Glutamatergic neuron (in vitro differentiated cells): ENCODE measurements at places on chromosomes 2 and 18.

- DNase-seq, result no peak
Observed at GRCh38 chr2:212076456-212076855, 462.1 kb downstream of the ERBB4 start.

GRCh38 chr18:48672671-48673340 lies 134.0 kb downstream of the CTIF start:
- peak; percentile 8 for DNase-seq

GRCh38 chr2:28338046-28338817 lies 54.4 kb upstream of the FOSL2 start:
- DNase-seq, result no peak

DNA sequence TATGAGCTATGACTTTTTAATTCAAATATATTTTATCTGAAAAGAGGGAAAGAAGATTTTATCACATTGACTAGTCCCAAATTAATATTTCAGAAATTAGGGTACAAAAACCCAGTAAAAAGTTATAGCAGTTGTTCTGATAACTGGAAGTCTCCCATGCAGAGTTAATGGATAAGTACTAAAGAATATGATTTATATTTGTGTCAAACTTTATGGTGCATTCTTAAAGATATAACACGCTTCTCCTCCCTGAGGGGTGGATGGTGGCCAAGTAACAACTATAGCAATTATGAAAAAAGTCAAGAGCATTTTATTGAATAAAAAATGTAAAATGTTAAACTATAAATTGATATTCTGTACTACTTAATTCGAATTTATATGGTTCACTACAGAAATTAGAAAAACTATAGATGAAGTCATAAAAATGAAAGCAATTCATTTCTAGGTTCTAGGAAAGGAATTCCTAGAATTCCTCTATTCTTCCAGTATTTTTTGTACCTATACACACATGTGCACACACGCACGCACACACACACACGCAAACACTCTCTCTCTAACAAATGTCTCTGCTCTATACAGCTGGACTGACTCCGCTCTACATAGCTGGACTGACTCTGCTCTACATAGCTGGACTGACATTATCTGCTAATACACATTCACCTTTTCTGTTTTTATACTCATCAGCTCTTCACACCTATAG lies 111.3 kb downstream of the PRELID3A start:
- DNase-seq, result peak; percentile 26

GRCh38 chr2:169038338-169038757 lies 7.2 kb upstream of the ABCB11 start:
- no peak for DNase-seq

DNA sequence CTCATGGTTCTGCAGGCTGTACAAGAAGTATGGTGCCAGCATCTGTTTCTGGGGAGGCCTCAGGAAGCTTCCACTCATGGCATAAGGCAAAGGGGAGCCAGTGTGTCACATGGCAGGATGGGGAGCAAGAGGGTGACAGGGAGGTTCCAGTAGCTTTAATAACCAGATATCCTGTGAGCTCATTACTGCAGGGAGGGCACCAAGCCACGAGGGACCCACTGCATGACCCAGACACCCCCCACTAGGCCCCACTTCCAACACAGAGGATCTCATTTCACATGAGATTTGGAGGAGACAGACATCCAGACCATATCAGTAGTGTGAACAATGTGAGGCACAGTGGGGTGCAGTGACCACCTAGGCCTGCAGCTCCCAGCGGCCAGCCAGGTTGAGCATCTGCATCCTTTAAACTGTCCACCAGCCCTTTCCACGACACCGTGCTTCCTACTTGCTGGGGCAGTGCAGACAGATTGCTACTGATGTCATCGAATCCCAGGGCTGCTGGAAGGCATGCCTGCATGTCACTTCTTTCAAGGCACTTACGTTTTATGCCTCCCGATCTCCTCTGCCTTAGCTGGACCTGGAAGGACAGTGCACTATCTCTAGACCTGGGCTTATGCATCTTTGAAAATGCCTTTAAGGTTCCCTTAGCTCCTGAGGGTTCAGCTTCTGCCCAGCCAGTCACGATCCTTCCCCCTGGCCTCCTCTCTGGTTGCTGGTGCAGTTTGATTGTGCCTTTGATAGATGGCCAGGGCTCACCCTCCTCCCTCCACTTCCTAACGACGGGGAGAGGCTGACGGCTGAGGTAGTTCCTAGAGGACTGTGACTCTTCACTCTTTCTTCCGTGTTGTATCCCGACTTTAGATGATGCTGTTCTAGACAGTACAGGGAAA lies 174.3 kb downstream of the FAM210A start:
- DNase-seq, result no peak

DNA sequence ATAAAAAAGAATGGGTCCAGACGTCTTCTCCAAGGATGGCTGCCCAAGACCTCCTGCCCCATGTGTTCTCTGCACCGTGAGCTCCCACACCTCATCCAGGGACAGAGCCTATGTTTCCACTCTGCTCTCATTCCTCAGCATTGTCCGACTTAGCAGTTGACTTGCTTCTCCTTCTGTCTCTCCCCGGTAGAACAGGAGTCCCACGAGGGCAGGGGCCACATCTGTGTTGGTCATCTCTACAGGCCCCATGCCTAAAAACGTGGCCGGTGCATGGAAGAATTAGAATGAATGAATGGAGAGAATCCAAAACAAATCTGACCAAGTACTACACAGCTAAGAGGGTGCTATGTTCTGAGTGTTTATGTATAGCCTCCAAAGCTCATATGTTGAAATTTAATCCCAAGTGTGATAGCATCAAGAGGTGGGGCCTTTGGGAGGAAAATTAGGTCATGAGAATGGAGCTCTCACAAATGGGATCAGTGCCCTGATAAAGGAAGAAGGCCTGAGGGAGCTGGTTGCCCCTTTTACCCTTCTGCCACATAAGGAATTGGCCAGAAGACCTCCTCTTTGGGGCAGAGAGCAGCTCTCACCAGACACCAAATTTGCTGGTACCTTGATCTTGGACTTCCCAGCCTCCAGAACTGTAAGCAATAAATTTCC lies 55.9 kb downstream of the FAM178B start:
- no peak for DNase-seq

DNA sequence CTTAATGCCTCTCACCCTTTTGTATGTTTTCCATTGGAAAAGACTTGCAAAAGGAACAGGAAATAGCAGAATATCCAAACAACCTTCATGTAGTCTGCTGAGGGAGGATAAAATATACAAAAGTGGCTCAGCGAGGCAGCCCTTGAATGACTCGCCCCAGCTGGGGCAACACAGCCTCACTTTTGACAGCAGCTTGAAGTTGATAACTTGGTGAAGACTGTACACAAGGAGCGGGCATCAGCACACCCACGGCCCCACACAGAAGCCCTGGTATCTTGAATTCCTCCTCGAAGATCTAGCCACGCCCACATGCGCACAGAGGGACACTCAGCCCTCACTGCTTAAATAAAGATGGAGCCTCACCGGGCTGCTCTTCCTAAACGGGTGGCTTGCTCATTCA lies 161.0 kb downstream of the IRS1 start:
- no peak for DNase-seq

- no peak for DNase-seq
Observed at GRCh38 chr18:765764-766549, 46.1 kb downstream of the YES1 start.

DNA sequence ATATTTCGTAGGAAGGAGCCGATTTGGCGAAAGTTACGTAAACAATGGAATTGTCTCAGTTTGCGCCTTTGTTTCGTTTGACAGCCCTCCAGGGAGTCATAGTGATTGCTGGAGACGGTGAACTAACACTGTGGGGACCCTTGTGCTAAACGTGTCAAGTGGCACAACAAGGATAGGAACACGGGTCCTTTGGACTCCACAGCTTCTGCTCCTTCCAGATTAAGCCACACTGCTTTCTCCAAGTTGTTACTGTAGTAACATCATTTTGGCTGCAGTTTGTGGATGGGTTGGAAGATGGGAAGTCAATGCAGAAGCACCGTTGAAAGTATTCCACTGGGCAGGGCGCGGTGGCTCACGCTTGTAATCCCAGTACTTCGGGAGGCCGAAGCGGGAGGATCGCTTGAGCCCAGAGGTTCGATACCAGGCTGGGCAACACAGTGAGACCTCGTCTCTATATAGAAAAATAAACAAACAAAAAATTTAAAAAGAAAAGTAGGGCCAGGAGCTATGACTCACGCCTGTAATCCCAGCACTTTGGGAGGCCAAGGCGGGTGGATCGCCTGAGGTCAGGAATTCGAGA lies 636 bp upstream of the IMMT start:
- peak; percentile 27 for DNase-seq

DNA sequence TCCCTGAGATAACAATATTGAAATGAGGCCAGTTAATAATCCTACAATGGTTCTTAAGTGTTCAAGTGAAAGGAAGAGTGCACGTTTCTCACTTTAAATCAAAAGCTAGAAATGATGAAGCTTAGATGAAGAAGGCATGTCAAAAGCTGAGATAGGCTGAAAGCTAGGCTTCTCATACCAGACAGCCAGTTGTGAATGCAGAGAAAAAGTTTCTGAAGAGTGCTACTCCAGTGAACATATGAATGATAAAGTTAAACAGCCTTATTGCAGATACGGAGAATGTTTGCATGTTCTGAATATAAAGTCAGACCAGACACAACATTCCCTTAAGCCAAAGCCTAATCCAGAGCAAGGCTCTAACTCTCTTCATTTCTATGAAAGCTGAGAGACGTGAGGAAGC lies 51.4 kb downstream of the EML4 start:
- DNase-seq, result no peak

GRCh38 chr18:7020995-7021777 lies 96.4 kb downstream of the LAMA1 start:
- DNase-seq, result no peak

GRCh38 chr2:180057706-180058412 lies 50.8 kb upstream of the CWC22 start:
- no peak for DNase-seq

DNA sequence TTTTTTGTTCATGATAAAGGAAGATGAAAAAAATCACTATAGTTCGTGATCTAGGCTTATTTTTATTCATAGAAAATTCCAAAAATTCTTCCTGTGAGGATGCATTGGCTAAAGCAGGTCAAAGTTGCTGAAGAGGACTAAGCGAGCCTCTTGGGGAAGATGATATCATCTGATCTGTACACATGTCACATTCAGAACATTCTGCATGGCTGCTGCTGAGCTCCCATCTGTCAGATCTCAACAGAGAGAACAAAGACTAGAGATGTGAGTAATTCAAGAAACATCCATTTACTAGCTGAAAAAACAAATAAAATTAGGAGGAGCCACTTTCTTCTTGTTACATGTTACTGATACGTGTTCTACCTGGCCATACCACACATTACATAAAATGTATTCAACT lies 518.6 kb upstream of the FSIP2 start:
- peak; percentile 63 for DNase-seq

- peak; percentile 31 for DNase-seq
Observed at GRCh38 chr2:102005989-102006885, 14.5 kb downstream of the IL1R2 start.

GRCh38 chr2:9392898-9393765 lies 30.2 kb downstream of the ITGB1BP1 start:
- DNase-seq, result peak; percentile 45

- DNase-seq, result no peak
Observed at GRCh38 chr2:10892316-10892715, 19.4 kb upstream of the KCNF1 start.

DNA sequence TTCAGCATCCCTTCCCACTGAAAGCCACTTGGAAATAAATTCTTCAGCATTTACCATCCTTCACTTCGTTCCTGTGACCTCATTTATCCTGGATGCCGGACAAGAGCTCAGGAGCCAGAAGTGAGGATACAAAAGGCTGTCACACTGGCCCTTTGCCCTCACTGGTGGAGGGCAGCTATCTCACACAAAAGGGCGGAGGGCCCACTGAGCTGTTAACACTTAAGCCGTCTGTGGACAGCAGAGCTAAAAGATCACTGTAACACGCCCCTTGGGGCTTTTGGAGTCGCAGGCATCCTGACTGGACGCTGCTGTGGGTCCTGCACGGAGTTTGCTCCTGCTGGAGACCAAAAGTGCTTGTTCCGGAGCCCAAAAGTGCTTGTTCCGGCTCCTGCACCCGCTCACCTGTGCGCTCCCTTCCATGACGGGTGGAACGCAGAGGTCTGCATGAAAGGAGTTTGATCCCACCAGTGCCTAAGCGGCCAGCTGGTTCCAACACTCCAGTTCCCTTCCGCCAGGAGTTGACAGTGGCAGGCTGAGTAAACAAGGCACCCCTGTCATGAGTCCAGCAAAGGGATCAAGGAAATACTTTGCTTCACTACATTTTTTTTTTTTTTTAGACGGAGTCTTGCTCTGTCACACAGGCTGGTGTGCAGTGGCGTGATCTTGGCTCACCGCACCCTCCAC lies 572.0 kb upstream of the LINC00305 start:
- DNase-seq, result peak; percentile 63

DNA sequence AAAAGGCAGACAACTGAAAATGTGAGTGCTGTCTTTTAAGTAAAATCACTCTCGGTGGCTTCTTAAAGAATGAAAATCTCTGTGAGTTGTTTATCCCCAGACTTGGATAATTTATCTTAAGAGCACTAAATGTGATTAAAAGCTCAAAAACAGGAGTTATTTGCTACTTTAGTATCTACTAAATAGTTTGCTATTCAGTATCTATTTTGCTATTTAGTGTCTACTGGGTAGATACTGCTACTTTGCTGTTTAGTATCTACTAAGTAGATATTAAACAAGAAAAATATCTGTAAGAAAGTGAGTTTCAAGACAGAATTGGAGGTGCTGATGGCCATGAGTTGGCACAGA lies 1.4 kb upstream of the KCNG3 start:
- no peak for DNase-seq

DNA sequence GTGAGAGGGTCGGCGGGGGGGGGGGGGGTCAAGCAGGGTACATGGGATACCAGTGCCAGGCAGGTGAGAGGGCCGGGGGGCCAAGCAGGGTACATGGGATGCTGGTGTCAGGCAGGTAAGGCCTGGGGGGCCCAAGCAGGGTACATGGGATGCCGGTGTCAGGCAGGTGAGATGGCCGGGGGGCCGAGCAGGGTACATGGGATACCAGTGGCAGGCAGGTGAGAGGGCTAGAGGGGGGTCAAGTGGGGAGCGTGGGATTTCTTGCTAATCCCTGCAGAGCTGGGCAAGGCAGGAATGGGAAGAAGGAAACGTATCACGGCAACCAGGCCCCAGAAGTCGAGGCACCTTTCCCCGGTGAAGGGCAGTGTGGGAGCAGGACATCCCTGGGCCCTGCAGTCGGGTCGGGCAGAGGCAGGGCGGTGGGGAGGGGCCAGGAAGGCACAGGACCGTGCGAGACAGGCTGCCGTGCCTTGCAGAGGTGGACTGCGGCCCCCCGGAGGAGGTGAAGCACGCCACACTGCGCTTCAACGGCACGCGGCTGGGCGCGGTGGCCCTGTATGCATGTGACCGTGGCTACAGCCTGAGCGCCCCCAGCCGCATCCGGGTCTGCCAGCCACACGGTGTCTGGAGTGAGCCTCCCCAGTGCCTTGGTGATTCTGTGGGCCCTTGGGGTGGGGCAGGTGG lies 49.3 kb downstream of the MTERF4 start:
- no peak for DNase-seq

GRCh38 chr2:219308142-219309101 lies 779 bp downstream of the PTPRN start:
- peak; percentile 70 for DNase-seq

- DNase-seq, result no peak
Observed at GRCh38 chr18:6021306-6022073, 126.2 kb upstream of the TMEM200C start.

- peak; percentile 67 for DNase-seq
Observed at GRCh38 chr2:157839162-157839801, 36.8 kb downstream of the ACVR1 start.

GRCh38 chr2:70717431-70718038 lies 50.5 kb downstream of the ADD2 start:
- DNase-seq, result no peak

GRCh38 chr2:55907686-55908085 lies 15.9 kb downstream of the EFEMP1 start:
- no peak for DNase-seq

GRCh38 chr18:40357536-40357935 lies 1597.5 kb upstream of the PIK3C3 start:
- DNase-seq, result no peak
